Foreskin fibroblast (primary cell): ENCODE measurements at places on chromosomes 5 and 9.

DNA sequence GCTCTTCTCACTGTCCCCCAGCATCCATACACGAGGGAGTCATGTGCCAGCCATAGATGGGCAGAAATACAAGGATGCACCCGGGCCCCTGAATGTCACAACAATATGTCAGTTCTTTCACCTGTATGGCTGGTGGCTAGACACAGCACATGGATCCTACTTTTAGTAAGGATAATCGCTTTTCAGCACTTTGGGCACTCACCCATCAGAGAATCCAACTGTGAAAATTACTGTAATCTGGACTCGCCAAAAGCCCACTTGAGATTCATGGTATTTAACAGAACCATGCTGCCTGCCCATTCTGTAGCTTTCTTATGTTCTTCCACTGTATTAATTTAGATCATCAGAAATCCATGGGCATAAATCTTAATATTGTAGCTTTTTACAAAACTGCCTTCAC, 124.8 kb downstream of the FRMD3 start:
- DNase-seq = no peak

- no peak for DNase-seq
Measured at GRCh38 chr9:86924206-86924605, 23.1 kb downstream of the GAS1 start.

DNA sequence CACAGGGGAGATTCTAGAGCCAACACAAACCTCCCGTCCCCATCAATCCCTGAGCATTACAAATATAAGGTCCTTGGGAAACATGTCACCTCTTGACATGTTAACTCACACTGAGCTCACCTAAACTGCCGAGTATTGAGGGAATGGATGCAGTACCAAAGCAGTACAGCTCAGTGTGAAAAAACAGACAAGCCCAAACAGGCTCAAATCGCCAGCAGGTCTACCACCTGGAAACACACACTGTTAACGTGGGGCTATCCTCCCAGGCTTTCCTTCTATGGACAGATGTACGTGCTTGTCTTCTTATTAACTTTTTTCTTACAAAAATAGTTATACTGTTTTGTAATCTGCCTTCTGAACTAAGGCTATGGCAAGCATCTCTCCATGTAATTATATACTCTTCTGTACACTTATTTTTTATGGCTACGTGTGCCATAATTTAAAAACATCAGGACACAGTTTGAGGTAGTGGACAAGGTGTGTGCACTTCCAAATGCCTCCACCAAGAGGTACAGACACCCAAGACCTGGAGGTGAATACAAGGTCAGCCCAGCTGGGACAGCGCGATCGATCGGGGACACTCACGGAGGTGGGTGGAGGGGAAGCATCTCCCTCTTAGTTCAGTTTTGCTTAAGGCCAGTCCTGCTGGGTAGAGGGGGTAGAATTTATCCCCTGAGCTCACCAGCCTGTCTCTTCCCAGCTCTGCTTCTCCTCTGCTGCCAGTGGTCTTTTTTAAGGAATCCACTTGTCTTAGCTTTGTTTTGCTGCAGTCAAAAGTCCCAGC, 76.5 kb downstream of the DAP start:
- no peak for DNase-seq

GRCh38 chr9:73230251-73230650, 78.6 kb downstream of the ANXA1 start:
- DNase-seq = no peak

- DNase-seq = no peak
Measured at GRCh38 chr9:83665580-83666200, 42.1 kb downstream of the UBQLN1 start.

DNA sequence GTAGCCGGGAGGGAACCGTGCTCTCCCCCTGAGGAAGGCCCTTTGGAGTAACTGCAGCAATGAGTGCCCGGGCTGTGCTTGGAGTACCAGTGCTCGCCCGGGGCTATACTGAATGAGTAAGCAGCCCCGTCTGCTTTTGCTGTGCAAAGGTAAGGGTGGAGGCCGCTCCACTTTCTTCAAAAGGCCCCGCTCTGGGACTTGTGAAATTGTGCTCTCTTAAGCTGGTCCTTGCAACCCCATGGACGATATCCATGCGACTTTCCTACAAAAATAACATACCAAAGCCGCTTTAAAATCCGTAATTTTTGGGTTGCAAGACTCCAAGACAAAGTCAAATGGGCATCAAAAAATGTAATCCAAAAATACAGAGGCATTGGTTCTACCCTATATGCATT, 578 bp upstream of the TNFAIP8 start:
- DNase-seq = no peak

GRCh38 chr5:138489683-138490061, 24.4 kb downstream of the EGR1 start:
- no peak for DNase-seq

GRCh38 chr5:9103290-9103689, 442.6 kb downstream of the SEMA5A start:
- no peak for DNase-seq

- peak; percentile 45 for DNase-seq
Measured at GRCh38 chr5:32522429-32523143, 62.8 kb upstream of the SUB1 start.

GRCh38 chr9:3672399-3672798, 146.6 kb upstream of the RFX3 start:
- DNase-seq = no peak

DNA sequence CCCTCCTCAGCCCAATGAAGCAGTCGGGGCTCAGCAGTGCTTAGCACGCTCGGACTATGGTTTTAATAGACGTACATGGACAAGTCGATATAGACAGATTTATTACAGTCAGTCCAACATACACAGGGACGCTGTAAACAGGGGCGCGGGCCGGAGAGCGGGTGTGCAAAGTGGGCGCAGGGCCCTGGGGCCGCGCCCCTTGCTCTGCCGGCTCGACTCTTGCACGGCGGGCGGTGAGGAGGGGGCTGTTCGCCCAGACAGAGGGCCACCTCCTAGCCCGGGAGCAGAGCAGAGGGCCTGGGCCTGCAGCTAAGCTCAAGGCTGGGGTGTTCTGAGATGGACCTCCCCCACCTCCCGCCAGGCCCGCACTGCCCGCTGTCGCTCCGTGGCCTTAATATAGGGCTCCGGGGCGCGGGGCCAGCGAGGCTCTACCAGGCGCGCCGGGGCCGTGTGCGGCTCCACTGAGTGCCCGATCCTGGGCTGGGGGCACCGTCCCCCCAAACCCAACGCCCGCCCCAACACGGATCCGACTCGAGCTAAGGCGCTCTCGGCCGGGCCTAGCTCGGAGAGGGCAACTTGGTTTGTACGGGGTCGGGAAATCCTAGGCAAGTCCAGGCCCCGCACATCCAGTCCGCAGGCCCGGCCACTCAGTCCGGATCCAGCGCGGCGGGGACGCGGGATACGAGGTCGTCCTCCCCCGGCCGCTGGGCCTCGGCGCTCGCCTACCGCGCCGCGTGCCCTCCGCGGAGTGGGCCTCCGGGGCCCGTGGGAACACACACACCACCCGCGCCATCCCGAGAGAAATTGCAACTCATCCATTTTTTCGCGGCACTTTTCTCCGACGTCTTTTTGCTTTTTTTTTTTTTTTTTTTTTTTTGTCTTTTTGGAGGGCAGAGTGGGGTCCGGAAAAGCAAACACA, 6.1 kb downstream of the PITX1 start:
- DNase-seq = no peak

GRCh38 chr9:106502930-106503329, 360.0 kb upstream of the ZNF462 start:
- no peak for DNase-seq

GRCh38 chr5:130555429-130555828, 609.6 kb downstream of the HINT1 start:
- DNase-seq = no peak

- no peak for DNase-seq
Measured at GRCh38 chr5:116564756-116565490, 9.7 kb downstream of the SEMA6A start.

DNA sequence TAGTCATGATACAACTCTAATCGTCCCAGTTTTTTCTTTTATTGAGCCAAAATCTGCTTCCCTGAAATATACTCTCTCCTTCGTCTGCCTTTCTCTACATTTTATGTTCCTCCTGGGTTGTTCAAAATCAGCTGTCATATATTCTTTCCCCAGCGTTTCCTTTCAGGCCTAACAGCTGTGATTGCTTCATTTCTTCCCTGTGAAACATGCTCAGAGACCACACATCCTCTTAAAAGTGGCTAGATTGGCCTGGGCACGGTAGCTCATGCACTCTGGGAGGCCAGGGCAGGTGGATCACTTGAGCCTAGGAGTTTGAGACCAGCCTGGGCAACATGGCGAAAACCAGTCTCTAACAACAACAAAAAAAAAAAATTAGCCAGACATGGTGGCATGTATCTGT, 25.1 kb downstream of the NFX1 start:
- DNase-seq = peak; percentile 30

GRCh38 chr5:10441083-10441991, at the start of gene ROPN1L:
Gene ROPN1L (plus strand): TSS chr5:10441879. CDS start chr5:10442168, 289 bp downstream.
- DNase-seq = peak; percentile 95

DNA sequence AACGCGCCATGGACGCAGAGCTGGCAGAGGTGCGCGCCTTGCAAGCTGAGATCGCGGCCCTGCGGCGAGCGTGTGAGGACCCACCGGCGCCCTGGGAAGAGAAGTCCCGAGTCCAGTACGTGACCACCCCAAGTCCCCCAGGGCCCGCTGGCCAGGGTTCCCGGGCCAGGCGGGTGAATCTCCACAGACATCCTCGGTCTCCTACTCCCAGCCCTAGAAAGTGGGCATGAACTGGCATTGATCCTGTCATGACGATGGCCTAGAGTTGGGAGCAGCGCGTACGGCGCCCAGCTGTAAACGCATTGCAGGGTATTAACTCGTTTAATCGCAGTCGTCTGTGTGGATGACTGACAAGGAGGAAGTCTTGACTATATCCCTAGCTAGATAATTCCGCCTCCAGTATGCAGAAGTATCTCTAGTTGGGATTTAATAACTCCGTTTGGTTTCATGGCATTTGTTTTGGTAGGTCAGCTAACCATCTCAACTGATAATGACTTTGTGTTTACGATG, 293 bp downstream of the CENPP start:
- no peak for DNase-seq
